Stimulated activated CD4-positive, alpha-beta T cell treated with anti-CD3 and anti-CD28 coated beads, Interleukin-4, amount 100 ng/mL, for 24 hours (primary cell): ENCODE measurements at places on chromosomes 6 and 20.

GRCh38 chr6:16799279-16800193 is 38.3 kb upstream of the ATXN1 start:
- DNase-seq, result no peak

- DNase-seq, result no peak
Observed at GRCh38 chr20:45842169-45842812, 8.7 kb downstream of the SNX21 start.

DNA sequence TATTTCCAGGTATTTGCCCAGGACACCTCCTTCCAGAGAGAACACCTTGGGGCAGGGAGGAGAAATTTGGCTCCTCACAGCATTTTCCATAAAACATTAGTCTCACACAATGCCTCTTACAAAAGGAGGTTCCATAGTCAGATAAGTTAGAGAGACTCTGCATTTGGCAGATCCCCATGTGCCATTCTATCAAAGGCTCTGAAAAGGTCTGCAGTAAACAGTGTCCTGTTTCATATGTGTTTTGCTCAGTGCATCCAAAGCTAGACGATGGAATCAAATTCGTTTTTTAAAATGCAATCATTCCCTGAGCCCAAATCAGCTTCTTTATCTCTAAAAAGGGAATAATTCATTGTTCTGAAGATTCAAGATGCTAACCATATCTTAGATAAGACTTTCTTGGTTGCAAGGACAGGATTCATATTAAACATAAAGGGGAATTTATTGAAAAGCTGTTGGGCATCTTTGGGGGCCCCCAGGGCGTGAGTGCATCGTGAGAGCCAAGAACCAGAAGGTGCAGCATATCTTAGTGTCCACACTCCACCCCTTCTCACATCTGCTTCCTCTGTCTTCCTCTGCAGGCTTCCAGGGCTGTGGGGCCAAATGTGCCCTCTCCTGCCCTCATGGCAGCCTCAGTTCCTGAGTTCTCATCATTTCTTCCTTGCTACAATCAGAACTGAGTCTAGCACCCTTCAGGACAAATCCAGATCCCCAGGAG is 41.4 kb upstream of the MLN start:
- DNase-seq, result no peak

GRCh38 chr6:36780442-36781177 is 58.6 kb downstream of the CPNE5 start:
- no peak for DNase-seq

GRCh38 chr6:123802351-123802696 is 1.3 kb upstream of the NKAIN2 start:
- no peak for DNase-seq

DNA sequence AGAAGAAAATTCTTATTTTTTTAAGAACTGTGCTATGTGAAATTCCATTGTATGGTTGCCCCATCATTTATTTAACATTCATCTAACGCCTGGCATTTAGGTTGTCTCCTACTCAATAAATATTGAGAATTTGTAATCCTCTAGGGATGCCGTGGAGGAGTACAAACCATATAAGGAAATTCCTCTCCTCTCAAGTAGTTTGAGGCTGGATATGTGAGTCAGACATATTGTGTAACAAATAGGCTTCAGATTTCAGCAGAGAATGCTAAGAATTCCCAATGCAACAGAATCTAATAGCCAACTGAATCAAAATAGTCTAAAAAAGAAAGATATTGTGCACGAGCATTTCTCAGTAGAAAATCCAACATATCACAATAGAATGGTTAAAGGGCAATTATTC is 174.7 kb downstream of the OTOR start:
- no peak for DNase-seq

- DNase-seq, result no peak
Observed at GRCh38 chr6:127566651-127567050, 10.3 kb upstream of the C6orf58 start.

DNA sequence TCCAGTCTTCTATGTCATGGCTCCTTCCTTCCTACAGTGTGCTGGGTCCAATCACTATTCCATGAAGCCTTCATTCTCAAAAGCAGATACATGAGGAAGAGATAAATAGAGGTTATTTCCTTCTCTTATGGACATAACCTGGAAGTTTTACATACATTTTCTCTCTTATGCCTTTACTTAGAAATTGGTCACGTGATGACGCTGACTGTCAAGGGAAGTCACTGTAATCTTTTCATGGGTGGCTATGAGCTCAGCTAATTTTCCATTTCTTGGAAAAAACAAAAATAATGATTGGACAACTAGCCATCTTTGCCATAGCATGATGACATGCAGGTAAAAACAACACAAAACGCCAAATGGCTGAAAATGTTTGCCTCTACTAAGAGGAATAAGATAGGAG is 151.6 kb upstream of the PRSS16 start:
- no peak for DNase-seq

DNA sequence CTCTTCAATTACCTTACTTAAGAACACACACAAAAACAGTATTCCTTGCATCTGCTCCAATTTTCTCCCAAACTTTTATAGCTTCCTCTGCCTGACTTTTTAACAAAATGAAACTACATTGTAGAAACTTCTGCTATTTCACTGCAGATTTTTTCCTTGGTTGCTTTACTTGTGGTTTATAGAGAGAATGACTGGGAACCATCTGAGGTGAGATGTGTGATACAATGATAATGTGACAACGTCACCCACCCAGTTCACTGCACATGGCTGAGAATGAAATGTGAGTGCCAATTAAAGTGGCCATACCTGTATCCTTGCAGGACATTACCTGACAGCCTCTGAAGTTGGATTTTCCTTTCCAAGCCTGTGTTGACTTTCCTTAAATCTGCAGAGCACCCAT is 258.4 kb downstream of the CD83 start:
- no peak for DNase-seq

DNA sequence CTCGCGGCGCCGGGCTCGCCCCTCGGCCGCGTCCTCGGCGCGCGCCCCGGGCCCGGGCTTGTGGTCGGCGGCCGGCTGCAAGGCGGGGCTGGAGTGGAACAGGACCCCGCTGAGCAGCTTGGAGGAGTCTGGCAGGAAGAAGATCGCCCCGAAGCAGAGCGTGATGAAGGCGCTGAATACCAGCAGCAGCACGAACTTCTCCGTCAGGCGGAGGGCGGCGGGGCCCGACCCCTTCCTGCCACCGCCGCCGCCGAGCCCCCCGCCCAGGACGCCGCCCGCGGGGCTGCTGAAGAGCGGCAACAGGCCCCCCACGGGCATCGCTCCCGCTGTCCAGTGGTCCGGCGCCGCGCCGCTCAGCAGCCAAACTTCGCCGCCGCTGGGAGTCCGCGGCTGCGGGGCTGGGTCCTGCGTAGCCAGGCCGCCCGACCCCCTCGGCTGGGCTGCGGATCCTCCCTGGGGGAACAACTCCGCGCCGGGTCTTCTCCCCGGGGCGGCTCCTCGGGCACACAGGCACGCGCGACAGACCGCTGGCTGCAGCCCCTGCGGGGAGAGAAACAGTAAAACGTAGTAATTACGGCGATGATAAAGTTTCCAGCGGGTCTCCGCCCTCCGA is 707 bp downstream of the MAN1A1 start:
- peak; percentile 24 for DNase-seq

GRCh38 chr6:160791981-160792418 is 90.0 kb downstream of the PLG start:
- no peak for DNase-seq

DNA sequence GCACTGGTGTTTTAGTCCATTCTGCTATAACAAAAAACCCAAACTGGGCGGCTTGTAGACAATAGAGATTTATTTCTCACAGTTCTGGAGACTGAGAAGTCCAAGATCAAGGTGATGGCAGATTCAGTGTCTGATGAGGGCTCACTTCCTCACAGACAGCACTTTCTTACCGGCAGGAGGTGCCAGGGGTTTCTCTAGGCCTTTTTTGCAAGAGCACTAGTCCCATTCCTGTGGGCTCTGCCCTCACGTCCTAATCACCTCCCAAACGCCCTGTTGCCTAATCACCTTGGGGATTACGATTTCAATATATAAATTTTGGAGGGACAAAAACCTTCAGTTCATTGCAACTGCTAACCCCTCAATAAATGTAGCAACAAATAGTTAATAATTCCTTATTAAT is 140.0 kb upstream of the SGK1 start:
- DNase-seq, result no peak

GRCh38 chr6:161220346-161220745 is 53.5 kb downstream of the AGPAT4 start:
- DNase-seq, result no peak

DNA sequence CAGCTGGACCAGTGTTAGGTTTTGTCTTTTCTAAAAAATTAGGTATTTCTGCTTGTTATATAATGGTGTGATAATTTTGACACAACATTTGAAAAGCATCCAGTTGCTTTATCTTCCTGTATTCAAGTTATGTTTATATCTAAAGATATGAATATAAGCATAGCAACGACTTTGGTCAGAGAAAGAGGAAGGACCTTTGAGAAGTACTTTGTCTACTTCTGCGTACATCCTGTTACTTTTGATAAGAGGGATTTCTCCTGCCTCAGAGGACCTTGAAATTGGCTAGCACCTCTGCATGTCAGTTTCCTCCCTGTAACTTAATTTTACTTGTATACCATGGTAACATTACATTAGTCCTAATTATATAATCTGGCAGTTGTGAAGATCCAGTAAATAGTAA is 24.8 kb downstream of the PHF20 start:
- no peak for DNase-seq

- DNase-seq, result no peak
Observed at GRCh38 chr20:6941571-6941970, 174.1 kb downstream of the BMP2 start.

DNA sequence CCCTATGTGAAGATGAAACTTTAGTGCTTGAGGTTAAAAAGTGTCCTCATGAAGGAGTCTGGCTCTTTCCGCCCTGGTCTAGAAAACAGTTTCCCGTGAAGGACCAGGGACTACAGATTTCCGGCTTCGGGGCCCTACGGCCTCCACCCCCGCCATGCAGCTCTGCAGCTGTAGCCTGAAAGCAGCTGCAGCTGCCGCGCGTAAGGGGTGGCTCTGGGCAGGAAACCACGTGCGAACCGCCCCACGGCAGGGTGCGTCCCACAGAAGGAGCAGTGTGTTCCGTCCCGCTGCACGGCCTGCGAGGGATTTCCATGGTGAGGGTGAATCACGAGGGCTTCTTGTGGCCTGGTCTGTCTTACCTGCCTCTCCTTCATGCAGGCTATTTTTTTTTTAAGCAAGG is 117.0 kb downstream of the ERMARD start:
- peak; percentile 41 for DNase-seq

GRCh38 chr6:37507690-37508421 is 8.2 kb upstream of the CCDC167 start:
- peak; percentile 51 for DNase-seq

DNA sequence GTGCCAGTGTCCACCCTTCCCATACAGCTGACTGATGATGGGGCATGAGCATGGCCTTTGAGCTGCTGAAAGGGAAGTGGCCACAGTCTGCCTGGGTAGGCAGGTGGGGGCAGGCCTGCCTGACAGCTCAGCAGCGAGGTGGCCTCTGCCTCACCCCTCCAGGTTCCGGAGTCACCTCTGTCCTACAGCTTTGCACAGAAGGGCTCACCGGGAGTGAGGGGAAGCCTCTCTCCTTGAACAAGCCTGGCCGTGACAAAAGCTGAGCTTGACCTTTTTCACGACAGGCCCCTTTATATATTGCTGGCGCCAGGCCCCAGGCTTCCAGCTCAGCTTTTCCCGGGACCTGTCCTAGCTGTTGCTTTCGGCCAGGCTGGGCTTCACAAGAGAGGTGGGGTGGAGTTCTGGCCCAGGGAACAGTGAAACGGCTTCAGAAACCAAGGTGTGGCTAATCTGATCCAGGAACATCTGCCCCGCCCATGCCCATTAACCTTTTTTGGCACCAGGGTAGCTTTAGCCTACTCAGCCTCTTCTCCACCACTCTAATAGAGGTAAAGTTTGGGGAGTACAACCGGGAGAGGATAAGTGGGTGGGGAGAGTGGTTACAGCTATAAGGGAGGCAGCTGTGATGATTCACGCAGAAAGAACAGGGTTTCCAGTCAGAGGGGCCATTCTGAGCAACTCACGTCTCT is 42.9 kb downstream of the C6orf132 start:
- DNase-seq, result peak; percentile 28

- no peak for DNase-seq
Observed at GRCh38 chr6:55636406-55637102, 57.6 kb upstream of the HMGCLL1 start.

DNA sequence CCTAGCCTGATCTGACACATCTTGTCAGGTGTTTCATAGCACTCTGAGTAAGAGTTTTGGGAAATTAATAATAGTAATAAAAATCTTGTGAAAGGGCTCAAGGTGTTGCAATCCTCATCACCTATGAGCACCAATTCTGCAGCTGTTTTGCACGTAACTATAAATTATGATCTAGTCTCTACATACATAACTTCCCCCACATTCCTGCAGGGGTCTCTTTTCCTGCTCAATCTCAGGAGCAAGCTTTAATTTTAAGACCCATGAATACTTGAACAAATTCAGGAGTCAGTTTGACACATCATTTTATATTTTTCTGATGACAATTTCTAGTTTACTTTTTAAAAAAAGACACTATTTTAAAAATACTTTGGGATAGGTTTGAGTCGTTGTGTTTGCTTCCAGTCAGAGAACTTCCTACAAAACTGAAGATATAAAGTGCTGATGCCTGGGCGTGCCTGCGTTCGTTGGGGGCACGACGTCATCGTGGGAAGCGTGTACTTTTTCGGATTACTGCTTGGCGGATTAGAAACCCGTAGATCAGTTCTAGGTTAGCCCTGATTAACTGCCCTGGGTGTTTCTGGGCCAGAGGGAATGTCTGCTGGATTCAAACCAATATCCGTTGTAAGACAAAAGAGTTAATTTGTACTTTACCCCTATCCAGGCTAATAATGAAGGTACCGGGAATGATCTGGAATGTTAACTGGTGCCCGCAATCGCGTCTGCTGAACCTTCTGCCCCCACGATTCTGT is 1.0 kb upstream of the E2F3 start:
- DNase-seq, result peak; percentile 44

GRCh38 chr6:143337201-143337949 is 113.1 kb downstream of the ADAT2 start:
- peak; percentile 55 for DNase-seq

- DNase-seq, result no peak
Observed at GRCh38 chr6:2795956-2796355, 30.8 kb downstream of the WRNIP1 start.
